Pancreas (tissue), 10 donors: ENCODE measurements at places on chromosomes 2 and 18. TPM values are rescaled to one million over a fixed set of nuclear protein-coding genes. Genes with fewer than 3 reads are reported as not detected.

DNA sequence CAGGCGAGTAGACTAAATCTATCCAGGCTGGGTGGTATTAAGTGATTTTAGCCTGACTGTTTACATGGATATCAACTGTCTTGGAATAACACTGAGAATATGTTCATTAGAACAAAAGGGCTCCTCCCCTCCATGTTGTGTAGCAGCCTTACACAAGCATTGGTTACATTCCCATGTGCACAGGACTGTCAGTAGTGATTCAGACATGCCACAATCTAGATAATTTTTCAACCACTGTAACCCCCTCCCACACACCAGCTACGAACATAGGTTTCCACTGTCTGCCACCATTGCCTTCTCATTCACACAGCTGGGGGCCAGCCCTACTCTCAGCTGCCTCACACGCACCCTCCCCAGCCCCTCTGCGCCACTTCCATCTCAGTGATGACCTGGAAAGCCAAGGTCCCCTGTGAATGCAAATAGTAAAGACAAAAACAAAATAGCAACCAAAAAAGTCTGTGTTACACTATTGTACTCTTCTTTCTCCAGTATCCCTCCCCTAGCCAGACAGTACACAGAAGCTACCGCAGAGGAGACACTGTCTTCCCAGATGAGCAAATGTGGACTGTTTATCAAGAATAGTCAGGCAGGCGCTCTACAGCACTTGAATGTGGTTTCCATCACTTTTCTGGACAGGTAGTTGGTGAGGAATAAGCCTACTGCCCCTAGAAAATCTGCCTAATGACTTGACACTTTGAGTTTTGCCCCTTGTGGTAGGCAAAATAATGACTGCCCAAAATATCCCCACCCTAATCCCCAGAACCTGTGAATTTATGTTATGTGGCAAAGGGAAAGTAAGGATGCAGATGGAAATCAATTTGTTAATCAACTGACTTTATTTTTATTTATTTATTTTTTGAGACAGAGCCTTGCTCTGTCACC lies 27.9 kb upstream of the TYMS start:
- no peaks in the 10 kb centered on the region for H3K36me3 ChIP-seq
- no peaks in the 10 kb centered on the region for H3K4me1 ChIP-seq
- no peak overlapping the region for H3K27ac ChIP-seq
- no peaks in the 10 kb centered on the region for H3K27me3 ChIP-seq
- DNase-seq, result no peak
- no peak overlapping the region for H3K4me3 ChIP-seq

Gene TET3
- 8.6 TPM for total RNA-seq

- DNase-seq, result no peak
- no peak overlapping the region for H3K27ac ChIP-seq
- no peak overlapping the region for H3K4me3 ChIP-seq
- H3K36me3 ChIP-seq, result no peaks in the 10 kb centered on the region
- H3K4me1 ChIP-seq, result no peaks in the 10 kb centered on the region
These were observed 63.0 kb upstream of the DSC1 start for GRCh38 chr18:31225668-31226067.

Gene NGEF
- total RNA-seq, result 4.8 TPM

GRCh38 chr2:227877421-227878310 lies 6.2 kb downstream of the DAW1 start:
- no peaks in the 10 kb centered on the region for H3K27me3 ChIP-seq
- DNase-seq, result no peak
- H3K4me3 ChIP-seq, result no peak overlapping the region

Gene CNTNAP5
- total RNA-seq, result 0.05 TPM

- peak overlapping the region; percentile 63 for H3K27ac ChIP-seq
- H3K36me3 ChIP-seq, result no peaks in the 10 kb centered on the region
- no peak for DNase-seq
- no peaks in the 10 kb centered on the region for H3K27me3 ChIP-seq
- peaks cover 3% of the 10 kb centered on the region for H3K4me1 ChIP-seq
These were observed 1.6 kb downstream of the SLC66A2 start for GRCh38 chr18:79949697-79950487.

- no peaks in the 10 kb centered on the region for H3K27me3 ChIP-seq
- no peaks in the 10 kb centered on the region for H3K4me1 ChIP-seq
- no peak overlapping the region for H3K27ac ChIP-seq
These were observed 76.3 kb upstream of the DTNB start for GRCh38 chr2:25749676-25750075.

GRCh38 chr2:26822877-26823276 lies 25.1 kb upstream of the DPYSL5 start:
- DNase-seq, result no peak
- no peaks in the 10 kb centered on the region for H3K4me1 ChIP-seq
- H3K27ac ChIP-seq, result no peak overlapping the region
- H3K4me3 ChIP-seq, result no peak overlapping the region
- no peaks in the 10 kb centered on the region for H3K36me3 ChIP-seq
